ENCODE measurements at places on chromosomes 1 and 21. TPM values are rescaled to one million over a fixed set of nuclear protein-coding genes. Genes with fewer than 3 reads are reported as not detected.
A peak's percentile ranks its signal among the peaks of the same experiment; 100 is the strongest.

The LENEP gene
- not detected for polyA plus RNA-seq

GRCh38 chr1:24932725-24933294, 2.7 kb upstream of the RUNX3 start:
- H3K4me3 ChIP-seq, result no peak overlapping the region
- H3K27me3 ChIP-seq, result no peaks in the 10 kb centered on the region
- no peak overlapping the region for H3K27ac ChIP-seq
- H3K36me3 ChIP-seq, result no peaks in the 10 kb centered on the region
- no peak for DNase-seq

The OR6K3 gene
- polyA plus RNA-seq, result not detected

DNA sequence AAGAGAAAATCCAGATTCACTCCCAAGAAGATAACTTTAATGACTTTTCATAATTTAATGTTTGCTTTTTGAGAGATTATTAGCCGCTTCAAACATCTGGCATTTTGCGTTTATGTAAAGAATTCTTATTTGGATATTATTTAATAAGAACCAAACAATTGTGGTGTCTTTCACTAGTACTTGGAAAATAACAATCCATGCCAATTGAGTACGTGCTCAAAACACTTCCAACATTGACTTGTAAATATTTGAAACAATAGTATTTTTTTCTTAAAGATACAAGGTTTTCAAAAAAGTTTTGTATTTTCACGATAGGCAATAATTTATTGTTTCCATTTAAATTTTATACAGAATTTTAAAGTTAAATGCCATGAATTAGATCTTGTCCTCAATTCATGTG, 498.7 kb downstream of the AMY1C start:
- H3K4me1 ChIP-seq, result no peaks in the 10 kb centered on the region
- DNase-seq, result no peak
- no peaks in the 10 kb centered on the region for H3K27me3 ChIP-seq
- H3K36me3 ChIP-seq, result no peaks in the 10 kb centered on the region
- H3K27ac ChIP-seq, result no peak overlapping the region

DNA sequence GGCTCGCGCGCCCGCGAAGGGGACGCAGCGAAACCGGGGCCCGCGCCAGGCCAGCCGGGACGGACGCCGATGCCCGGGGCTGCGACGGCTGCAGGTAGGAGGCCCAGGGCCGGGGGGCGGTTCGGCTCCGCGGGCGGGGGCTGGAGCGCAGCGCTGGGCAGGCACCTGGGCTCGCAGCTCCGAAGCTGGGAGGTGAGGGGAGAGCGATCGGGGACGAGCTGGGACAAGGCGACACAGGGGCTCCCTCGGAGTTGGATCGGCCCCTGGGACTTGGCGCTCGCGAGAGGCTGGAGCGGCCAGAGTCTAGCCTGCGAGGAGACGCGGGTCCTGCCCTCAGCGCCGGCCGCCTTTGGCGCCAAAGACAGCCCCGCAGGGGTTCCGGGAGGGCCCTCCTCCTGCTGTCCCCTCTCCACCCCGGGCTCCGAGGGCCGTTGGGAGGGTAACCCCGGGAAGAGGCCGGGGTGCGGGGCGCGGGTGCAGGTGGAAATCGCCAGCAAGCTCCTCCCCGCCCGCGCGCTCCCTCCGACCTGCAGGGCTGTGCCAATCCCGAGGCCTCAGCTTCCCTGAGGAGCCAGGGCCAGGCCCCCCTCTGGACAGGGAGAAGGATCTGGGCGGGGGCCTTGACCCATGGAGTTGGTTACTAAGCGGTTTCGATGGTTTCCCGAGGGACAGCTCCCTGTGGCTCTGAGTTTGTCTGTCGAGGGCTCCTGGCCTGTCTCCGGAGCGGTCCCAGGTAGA, 401 bp downstream of the TP73 start:
- H3K4me3 ChIP-seq, result no peak overlapping the region
- H3K4me1 ChIP-seq, result peaks cover 48% of the 10 kb centered on the region
- H3K27me3 ChIP-seq, result peaks cover 36% of the 10 kb centered on the region
- DNase-seq, result no peak
- H3K27ac ChIP-seq, result no peak overlapping the region

DNA sequence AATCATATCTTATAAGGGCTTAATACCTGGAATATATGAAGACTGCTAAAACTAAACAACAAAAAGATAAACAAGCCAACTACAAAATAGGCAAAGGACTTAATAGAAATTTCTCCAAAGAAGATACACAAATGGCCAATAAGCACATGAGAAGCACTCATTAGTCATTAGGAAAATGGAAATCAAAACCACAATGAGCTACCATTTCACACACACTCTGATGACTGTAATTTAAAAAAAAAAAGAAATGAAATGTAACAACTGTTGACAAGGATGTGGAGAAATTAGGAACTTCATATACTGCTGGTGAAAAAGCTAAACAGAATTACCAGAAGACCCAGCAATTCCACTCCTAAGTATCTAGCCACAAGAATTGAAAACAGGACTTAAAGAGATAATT, 374.2 kb upstream of the ZP4 start:
- no peak overlapping the region for H3K4me3 ChIP-seq
- peak overlapping the region; percentile 57 for H3K27ac ChIP-seq

DNA sequence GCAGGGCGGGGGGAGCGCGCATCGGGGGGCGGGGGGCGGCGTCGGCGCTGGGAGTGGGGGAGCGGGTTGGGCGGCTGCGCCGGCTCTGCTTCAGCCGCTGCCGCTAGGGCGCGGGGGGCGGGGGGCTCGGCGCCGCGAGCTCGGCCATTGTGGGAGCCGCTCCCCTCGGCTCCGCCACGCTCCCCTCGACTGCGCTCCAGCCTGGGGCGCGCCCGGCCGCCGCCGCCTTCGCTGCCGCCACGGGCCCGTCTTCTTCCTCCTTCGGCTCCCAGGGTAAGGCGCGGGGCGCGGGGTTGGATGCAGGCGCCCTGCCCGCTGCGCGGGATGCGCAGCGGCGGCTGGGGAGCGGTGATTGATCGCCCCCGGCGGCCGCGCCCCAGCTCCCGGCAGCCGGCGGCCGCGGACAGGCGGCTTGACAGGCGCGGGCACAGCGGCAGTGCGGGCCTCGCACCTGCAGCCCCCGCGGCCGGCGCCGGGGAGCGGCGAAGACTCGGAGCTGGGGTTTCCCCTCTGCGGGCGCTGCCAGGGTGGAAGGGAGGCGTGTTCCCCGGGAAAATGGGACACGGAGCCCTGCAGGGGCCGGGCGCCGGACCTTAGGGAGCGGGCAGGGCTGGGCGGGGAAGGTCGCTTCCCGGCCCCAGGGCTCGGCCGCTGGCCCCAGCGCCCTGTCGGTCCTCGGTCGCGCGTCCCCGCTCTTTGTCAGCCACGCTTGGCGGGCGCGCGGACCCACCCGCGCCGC, 55.3 kb downstream of the NDUFS5 start:
- peak; percentile 53 for DNase-seq
- no peak overlapping the region for H3K27ac ChIP-seq
- no peaks in the 10 kb centered on the region for H3K36me3 ChIP-seq
- peaks cover 27% of the 10 kb centered on the region for H3K27me3 ChIP-seq
- peaks cover 13% of the 10 kb centered on the region for H3K4me1 ChIP-seq
